ENCODE measurements at places on chromosomes 1 and 21. TPM values are rescaled to one million over a fixed set of nuclear protein-coding genes. Genes with fewer than 3 reads are reported as not detected.

GRCh38 chr1:174769961-174770549 is 229.7 kb upstream of the CACYBP start:
- no peak for DNase-seq

DNA sequence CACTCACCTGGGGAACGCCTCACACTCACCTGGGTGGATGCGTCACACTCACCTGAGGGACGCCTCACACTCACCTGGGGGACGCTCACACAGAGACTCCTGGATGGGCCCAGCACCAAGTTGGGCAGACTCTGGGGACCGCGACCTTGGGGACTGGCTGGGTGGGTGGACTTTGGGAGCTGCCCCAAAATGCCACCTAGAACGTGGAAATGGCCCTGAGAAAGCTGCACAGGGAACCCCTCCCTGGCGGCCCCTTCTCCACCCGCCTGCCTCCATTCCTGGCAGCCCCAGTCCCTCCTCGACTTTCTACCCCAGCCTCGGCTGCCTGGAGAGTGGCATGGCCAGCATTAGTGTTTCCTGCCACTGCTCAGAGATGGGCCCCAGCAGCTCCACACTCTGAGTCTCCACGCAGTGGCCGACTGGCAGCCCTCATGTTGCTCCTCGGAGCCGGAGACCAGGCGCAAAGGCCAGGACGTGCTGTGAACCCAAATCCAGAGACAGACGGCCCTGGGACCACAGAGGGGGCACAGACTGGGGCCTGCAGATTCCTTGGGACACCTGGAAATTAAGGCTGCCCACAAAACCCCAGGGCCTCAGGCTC is 46.5 kb upstream of the ACTRT2 start:
- no peak for DNase-seq

DNA sequence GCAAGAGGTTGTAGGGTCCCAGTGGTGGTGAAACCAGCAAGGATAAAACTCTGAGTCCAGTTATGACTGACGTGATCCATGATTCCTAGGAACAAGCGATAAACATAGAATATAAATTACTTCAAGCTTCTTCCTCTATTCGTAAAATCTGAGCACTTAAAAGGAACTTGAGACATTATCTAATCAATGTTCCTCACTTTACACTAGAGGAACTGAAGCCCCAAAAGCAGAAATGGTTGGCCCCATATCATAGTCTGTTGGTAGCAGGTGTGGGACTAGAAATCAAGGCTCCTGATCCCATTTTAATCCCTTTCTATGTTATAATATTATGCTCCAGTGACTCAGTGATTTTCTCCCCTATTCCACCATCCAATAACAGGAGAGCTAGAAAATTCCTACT is 21.9 kb upstream of the MNDA start:
- DNase-seq, result no peak

GRCh38 chr1:176938375-176938774 is 226.1 kb downstream of the ASTN1 start:
- DNase-seq, result no peak

GRCh38 chr1:193514397-193514796 is 328.0 kb upstream of the B3GALT2 start:
- no peak for DNase-seq

- no peak for DNase-seq
Observed at GRCh38 chr1:32686387-32686786, 16.2 kb downstream of the SYNC start.

GRCh38 chr1:24932284-24932683 is 2.2 kb upstream of the RUNX3 start:
- no peak for DNase-seq

- DNase-seq, result no peak
Observed at GRCh38 chr1:175600721-175601440, 142.5 kb downstream of the TNR start.

DNA sequence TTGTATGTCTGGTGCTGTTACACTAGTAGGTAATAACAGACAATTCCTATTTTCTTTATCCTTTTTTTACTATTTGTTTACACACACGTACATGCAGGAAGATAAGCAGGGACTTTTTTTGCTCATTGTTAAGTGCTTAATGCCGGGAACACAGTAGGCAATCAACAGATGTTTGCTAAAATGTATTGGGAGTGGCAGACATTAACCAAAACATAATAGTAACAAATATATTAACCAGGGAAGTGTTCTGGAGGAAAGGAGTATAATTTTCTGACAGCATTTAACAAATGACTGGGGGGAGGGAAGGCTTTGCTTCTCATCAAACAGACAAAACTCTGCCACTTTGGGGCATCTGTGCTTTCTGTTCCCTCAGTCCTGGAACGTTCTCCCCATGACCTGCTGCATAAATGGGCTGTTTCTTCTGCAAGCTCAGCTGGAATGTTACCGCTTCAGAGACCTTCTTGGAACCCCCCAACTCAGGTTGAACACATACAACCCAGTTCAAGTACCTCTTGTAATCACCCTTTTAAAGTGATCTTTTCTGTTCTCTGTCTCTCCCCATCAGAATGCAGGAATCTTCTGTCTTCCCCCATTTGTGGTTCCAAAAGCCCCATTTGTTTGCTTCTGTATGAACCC is 2.1 kb downstream of the CR1L start:
- no peak for DNase-seq

DNA sequence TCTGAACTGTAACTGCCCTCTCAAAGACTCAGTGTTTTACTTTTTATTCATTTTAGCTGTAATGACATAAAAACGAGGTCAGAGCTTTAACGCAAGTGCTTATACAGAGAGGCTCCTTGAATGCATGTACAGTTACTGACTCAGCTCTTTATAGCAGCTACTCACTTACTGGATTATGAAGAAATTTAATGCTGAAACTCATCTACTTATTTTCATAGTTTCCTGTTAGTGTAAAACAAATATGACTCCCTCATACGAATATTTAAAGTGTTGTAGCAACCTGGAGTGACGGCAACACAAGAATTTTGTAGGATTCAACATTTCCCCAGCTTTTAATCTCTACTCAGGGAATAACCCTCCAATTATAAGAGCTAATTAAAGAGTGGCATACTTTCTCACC is 32.7 kb downstream of the ADSS2 start:
- DNase-seq, result no peak

TRIM63 gene
- total RNA-seq, result 0.49 TPM

AGT gene
- 47.6 TPM for total RNA-seq

COL11A1 gene
- total RNA-seq, result not detected

C4BPA gene
- 0.21 TPM for total RNA-seq

RGL1 gene
- 20.9 TPM for total RNA-seq

KCNA2 gene
- 2.6 TPM for total RNA-seq

APH1A gene
- total RNA-seq, result 133 TPM

CFHR3 gene
- total RNA-seq, result 1.1 TPM

FAM151A gene
- not detected for total RNA-seq
